Thoracic aorta (tissue), 2 donors: ENCODE measurements at places on chromosomes 7 and 10. TPM values are rescaled to one million over a fixed set of nuclear protein-coding genes. Genes with fewer than 3 reads are reported as not detected.

Gene PCBD1
- total RNA-seq = 36.0 TPM

DNA sequence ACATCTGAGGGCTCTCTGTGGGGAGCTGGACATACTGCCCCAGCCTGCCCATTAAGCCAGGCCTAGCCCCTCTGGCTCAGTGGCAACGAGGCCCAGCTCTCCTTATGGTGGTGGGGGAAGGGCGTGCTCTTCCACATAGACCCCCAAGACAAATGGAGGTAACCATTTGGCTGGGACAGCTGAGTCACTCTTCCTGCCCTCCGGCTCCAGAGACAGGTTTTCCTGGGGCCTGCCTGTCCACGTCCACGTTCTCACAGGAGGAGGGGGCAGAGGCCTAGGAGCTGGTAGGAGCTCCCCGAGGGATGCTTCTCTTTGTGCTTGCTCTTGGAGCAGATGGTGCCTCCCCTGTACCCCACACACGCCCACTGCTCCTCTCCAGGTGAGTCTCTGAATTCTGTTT, 33.5 kb downstream of the TSPAN15 start:
- DNase-seq = no peak

DNA sequence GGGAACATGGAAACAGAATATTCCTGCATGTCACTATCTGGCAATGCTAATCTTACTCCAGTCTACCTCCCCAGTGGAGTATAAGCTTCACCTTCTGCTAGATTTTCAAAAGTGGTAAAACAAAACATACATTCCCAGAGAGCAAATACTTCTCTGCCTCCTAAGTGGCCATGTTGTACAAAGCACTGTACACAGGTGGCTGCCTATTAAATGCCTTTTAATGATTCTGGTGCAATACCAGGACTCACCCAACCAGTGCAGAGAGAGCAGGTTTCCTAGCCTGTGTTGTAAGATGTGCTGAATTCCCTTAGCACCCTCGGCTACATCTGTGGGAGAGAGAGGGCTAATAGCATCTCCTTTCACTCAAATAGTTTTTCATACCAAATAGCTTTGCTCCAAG, 684.3 kb upstream of the NRP1 start:
- DNase-seq = no peak

GRCh38 chr7:947391-948210, 6.9 kb downstream of the ADAP1 start:
- DNase-seq = no peak
